ENCODE measurements at places on chromosomes 3 and 15.

DNA sequence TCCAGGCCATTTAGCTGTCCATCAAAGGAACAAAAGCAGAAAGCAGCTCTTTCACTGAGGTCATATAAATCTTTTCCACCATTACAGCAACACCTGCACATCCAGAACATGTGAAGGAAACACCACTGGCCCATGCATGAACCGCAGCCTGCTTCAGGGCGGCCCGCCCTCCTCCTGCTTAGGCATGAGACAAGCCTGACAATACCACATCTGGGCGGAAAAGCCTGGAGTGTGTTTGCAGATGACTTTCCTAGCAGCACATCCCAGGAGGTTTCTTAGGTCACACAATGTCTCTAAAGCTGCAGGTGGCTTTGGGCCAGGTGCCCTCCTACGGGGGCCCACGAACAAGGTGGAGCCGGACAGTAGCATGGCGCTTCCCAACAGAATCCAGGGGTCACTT lies 19.6 kb downstream of the CYFIP1 start:
- no peak for DNase-seq

- peak; percentile 35 for DNase-seq
Measured at GRCh38 chr15:78207110-78207458, 27.3 kb downstream of the ACSBG1 start.

DNA sequence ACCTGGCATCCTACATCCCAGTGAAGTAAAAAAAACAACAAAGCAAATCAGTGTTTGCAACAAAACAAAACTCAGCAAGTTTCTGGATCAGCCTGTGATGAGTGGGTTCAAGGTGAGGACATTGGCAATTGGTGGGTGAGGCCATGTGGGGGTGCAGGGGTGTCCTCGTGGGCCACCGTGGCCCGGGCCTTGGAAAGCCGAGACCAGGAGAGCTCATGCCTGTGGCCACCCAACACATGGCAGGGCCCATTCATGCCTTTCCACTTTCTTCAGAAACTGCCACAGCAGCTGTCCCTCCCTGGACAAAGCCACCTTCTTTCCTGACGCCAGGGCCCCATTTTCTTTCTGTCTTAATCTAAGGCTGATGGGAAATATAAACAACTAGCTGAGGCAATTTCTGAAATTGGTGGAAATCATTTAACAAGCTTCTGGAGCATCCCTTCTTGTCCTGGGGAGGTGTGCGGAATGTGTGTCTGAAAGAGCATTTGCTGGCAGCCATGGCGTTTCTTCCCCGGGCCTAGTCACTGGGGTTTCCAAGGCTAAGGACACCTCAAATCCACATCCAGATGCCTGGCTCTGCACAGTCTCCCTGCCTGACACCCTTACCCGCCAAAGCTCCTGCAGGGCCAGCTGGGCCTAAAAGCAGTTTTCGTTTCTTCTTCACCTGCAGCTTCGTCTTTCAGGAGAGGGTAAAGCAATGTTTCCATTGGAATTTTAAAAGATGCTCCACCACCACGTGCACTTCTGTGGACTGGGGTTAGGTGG lies 34.1 kb upstream of the SFMBT1 start:
- no peak for DNase-seq

DNA sequence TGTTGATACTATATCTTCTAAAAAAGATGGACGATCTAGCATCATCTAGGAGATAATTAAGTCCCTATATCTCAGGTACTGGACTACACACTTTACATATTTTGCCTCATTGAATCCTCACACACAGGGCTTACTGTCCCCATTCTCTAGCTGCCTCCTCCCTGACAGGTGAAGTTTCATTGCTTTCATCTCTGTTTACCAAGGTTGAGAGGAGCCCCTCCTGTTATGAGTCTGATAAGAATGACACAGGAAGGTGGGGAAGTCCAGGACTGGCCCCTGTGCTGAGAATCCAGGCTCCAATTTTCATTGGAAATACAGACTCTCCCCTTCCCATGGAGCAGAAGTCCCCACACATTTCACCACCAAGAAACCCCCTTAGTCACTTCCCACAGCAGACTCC lies 105.2 kb downstream of the XXYLT1 start:
- DNase-seq: no peak

- DNase-seq: no peak
Measured at GRCh38 chr3:168248383-168249204, 152.9 kb upstream of the GOLIM4 start.

- DNase-seq: no peak
Measured at GRCh38 chr3:152899306-152899705, 64.4 kb downstream of the P2RY1 start.

- no peak for DNase-seq
Measured at GRCh38 chr15:25671132-25671531, 192.0 kb downstream of the ATP10A start.

- DNase-seq: no peak
Measured at GRCh38 chr3:160140756-160141155, 84.5 kb upstream of the C3orf80 start.

- DNase-seq: no peak
Measured at GRCh38 chr3:196341137-196341536, 2.9 kb upstream of the TM4SF19 start.

DNA sequence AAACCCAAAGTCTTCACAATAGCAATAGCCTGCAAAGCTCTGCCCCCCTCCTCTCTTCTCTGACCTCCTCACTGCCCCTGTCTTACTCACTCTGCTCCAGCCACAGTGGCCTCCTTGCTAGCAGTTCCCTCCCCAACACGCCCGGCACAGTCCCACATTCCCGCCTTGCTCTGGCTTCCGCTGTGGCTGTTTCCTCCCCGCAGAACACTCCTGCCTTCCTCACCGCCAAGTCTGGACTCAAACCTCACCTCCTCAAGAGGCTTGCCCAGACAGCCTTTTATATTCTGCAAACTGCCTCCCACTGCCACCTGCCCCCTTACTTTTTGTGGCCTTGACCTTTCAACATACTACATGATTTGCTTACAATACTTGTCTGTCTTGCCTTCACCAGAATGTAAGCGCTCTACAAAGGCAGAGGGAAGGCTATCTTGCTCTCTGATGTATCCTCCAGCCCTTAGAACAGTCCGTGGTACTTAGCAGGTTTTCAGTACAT lies 406 bp upstream of the MPI start:
- peak; percentile 67 for DNase-seq

GRCh38 chr15:64024172-64025050 lies 21.9 kb downstream of the DAPK2 start:
- DNase-seq: no peak

DNA sequence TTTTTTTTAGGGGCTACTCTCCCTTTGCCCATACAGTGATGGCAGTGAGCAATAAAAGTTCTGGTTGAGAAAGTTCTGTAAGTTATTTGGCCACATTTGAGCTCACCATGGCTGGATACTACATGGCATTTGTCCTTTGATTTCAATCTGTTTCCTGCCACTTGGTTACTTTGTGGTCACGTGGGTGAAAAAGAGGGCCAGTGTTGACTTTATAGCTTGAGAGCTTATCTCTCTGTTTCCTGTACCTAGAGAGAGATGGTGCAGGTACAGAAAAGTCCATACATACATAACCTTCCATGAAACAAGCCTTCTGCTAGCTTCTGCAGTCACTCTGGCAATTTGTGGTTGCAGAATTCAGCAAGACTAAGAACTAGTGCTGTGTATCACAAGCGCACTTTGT lies 23.4 kb upstream of the MECOM start:
- no peak for DNase-seq

DNA sequence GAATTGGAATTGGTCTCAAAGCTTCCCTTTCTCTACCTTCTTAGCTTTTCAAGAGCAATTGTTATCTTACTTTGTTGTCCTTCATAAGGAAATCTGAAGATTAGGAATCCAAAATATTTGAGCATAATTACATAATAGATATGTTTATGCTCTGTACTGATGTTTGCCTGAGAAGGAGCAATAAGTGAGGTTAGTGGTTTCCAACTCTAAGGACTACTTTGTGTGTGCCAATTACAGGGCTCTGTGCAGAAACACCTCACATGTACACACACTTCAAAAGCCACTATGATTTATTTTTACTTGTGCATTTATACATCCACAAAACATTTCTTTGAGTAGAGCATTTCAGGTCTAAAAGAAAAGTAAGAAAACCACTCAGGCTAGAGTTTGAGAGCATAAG lies 49.9 kb downstream of the MME start:
- DNase-seq: no peak

DNA sequence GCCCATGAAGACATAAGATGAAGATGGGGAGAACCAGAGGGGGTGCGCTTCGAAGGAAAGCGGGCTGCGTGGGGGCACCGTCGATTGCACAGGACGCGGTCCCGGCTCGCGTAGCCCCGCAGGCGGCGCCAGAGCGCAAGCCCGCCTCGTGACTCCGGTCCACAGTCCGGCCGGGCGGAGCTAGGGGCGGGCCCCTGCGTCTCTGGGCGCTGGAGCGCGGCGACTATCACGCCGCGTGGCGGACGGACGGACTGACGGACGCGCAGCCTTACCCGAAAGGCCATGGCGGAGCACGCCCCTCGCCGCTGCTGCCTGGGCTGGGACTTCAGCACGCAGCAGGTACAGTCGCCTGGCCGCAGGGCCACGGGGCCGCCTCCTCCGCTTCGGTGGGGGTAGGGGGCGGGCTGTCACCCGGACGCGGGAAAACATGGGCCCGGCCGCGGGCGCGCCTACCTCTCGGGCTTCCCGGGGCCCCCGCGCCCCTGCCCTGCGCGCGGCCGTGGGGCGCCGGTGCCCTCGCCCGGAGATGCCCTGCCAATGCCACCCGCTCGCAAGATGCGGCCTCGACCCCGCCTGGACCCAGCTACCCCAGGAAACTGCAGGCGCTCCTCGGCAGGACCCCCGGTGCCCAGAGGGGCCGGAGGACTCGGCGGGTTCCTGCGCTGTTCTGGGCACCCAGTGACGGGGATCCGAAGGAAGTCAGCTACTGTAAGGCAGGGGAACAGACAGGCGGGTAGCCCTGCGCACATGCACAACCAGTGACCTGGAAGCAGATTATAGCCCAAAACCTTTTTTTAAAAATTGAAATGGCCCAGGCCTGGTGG lies at the start of gene XYLB:
XYLB (plus strand) TSS at position 199 of the 824 bp plus-strand sequence; CDS start at position 283, 84 bp downstream.
- DNase-seq: peak; percentile 83

- DNase-seq: no peak
Measured at GRCh38 chr3:52068730-52069129, 12.4 kb upstream of the DUSP7 start.

GRCh38 chr3:196803891-196804468 lies 63.7 kb upstream of the SENP5 start:
- no peak for DNase-seq

DNA sequence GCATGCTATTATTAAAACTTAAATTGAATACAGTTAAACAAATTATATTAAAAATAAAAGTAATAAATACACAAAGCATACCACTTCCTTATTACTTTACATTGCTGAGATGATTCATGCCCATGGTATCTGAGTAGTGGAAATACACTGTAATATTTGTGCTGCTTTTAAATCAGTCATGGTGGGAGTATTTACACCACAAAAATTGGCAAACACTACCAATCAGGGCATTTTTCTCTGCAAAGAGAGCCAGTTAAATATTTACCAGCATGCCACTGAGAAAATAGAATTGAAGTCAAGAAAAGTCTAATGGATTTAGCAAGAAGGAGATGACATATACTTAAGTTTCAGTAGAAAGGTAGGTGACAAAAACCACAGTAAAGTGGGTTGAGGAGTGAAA lies 19.6 kb downstream of the PPARG start:
- no peak for DNase-seq

DNA sequence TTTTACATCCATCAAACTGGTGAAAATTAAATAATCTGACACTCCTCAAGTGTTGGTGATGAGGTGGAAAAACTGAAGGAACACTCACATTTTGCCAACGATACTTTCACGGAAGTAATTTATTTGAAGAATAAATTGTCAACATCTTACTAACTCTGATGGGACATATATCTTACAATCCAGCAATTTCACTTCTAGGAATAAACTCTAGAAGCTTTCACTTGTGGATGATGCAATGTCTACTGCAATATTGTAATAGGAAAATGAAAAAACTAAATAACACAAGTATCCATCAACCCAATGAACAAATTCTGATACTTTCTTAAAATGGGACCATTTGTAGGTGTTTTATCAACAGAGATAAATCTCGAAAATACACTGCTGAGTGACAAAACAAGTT lies 16.2 kb upstream of the LIPC start:
- DNase-seq: no peak

GRCh38 chr3:157127831-157128767 lies 31.8 kb downstream of the CCNL1 start:
- DNase-seq: no peak

- DNase-seq: no peak
Measured at GRCh38 chr15:59555696-59556095, 55.9 kb upstream of the GCNT3 start.

DNA sequence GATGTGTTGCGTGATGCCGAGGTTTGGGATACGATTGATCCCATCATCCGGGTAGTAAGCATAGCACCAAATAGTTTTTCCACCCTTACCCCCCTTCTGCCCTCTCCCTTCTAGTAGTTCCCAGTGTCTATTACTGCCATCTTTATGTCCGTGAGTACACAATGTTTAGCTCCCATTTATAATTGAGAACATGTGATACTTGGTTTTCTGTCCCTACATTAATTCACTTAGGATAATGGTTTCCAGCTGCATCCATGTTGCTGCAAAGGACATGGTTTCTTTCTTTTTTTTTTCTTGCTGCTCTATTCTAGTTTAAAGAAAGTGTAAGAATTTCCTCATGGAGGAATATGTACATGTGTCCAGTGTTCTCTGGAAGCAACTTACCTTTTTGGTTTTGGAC lies 51.8 kb downstream of the NSUN3 start:
- no peak for DNase-seq

GRCh38 chr3:105385819-105386508 lies 19.3 kb downstream of the ALCAM start:
- no peak for DNase-seq

DNA sequence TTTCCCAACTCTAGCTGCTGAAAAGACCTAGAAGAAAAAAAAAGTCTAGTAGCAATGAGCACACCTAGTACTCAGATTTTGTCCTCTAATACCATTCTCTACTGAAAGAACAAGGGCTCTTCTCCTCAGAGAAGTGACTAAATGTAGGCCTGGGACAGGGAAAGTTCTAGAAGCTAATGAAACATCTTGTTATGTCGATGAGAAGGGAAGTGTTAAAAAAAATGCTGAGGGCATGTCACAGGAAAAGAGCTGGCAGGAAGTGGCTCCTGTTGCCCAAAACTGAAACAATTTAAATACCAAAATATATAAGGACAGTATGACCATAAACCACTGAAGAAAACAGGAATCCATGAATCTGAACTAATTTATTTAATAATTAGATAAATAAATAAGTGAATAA lies 581.4 kb upstream of the TBL1XR1 start:
- no peak for DNase-seq
